ENCODE measurements at places on chromosomes 5 and 9.

DNA sequence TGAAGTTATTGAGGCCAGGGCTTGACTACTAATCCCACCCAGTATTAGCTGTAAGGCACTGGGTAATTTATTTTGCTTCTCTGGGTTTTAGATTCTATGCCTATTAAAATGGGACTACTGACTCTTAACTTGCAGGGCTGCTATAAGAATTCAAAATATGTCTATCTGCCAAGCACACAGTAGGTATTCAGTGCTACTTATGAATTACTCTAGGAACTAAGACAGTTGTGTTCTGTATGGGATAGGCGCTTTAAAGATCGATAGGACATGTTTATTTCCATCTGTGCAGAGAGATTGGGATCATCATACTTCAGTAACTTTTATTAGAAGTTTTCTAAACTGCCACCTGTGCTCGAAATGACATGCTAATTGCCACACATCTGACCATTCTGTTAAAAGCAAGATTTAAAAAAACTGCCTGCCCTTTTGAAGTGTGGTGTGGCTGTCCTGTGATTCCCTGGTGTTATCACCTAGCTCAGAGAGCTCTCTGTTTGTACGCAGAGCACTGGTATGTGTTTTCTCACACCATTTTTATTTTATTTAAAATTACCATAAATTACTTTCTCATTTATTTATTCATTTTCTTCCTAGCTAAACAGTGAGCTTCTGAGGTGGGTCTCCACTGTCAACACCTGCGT lies 58.7 kb downstream of the FYB1 start:
- no peak for DNase-seq

DNA sequence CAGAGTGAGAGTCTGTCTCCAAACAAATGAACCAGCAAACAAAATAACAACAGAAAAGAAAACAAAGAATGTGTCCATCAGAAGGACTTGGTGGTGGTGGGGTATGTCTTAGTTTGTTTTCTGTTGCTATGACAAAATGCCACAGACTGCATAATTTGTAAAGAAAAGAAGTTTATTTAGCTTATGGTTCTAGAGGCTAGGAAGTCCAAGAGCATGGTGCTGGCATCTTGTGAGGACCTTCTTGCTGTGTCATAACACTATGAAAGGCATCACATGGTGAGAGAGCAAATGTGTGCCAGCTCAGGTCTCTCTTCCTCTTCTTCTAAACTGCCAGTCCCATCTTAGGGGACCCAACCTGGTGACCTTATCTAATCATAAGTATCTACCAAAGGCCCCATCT lies 10.5 kb downstream of the NPR3 start:
- no peak for DNase-seq

DNA sequence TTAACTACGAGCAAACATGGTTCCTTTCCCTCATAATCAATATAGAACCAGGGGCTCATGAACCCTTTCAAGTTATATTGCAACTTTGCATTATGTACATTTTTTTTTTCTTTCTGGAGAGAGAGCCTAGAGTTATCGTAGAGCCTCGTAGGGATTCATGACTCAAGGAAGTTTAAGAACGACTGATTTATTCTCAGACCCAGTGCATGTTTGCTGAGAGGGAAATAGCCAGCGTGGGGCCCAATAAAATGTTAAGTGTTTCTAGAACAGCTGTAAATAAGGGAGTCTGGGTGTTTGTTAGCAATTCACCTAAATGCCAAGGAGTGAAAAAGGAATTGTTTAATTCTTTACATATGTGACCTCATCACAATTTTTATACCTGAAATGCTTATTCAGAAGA lies 119.0 kb upstream of the KLF9 start:
- DNase-seq, result no peak

GRCh38 chr9:129832982-129833381 lies 2.1 kb downstream of the C9orf78 start:
- DNase-seq, result no peak

DNA sequence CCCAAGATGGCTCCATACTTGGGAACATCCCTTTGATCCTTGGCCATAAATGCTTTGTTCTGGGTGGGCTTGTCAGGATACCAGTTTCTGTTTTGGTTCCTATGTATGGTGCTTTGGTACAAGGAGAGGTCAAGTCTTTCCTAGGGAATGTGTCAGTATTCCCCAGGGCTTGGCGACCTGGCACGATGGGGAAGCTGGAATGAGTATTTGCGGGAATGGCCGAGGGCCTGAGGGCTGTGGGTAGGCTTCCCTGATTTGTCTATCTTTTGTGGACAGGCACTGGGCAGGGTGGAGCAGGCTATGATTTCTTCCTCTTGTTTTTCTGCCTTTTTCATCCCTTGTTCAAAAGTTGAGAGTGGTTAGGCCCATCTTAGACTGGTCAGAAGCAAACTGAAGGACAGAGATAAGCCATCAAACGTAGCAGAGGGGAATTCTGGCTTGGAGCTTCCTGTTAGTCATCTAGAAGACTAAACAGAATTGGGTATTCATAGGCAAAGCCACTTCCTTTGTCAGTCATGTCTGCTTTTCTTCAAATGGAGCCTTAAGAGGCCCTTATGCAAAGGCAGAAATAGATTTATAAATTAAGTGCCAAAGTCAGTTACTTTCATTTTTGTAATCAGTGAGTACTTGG lies 13.7 kb downstream of the DOCK2 start:
- no peak for DNase-seq
